ENCODE measurements at places on chromosomes 12 and 14.

DNA sequence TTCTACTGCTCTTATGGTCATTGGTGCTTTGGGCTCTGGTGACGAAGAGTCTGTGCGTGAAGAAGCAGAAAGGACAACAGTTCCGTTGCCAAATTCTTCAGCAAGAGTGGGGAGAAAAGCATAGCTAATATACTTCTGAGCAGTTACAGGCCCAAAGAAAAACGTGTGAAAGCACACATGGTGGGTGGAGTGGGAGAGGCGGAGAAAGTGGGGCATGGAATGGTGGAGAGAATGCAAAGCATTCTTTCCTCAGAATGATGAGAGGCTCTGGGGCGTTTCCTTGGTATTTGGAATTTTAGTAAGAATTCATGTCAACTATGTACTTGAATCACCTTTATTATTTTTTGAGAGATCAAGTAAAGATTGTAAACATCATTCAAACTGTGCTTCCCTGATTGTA, 396.1 kb downstream of the NAV3 start:
- no peak for DNase-seq

- DNase-seq = no peak
Measured at GRCh38 chr12:31220061-31220460, 105.9 kb downstream of the SINHCAF start.

- DNase-seq = no peak
Measured at GRCh38 chr14:103886304-103887169, 39.2 kb upstream of the PPP1R13B start.

DNA sequence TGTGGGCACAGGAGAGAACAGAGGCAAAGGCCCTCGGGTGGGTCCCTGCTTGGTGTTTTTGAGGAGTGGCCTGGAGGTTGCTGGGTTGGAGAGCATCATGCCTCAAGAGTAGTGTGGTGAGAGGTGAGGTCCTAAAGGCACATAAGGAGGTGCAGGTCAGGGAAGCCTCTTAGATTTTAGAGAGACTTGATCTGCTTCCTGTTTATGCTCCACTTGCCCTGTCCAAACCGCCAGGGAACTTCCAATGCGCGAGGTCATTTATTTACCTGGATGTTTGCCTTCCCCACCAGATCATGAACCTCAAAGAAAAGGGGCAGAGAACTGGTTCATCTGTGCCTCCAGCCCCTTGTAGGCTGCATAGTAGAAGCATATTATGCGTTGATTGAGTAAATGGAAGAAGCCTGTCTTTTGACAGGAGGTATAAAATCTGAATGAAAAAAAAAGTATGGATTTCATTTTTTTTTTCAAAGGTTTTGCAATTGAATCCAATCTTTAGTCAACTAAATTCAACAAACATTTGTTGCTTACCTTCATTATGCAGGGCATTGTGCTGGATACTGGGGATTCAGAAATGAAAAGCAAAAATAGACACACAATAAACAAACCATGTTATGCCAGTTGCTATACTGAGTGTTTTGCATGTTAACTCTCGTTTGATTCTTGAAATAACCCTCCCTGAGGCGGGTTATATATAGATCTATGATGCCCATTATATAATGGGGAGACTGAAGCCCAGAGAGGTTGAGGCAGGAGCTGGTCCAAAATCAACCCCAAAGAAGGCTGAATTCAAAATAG, 485.2 kb downstream of the VRK1 start:
- no peak for DNase-seq

GRCh38 chr12:111359231-111359913, 9.5 kb downstream of the PHETA1 start:
- DNase-seq = no peak

DNA sequence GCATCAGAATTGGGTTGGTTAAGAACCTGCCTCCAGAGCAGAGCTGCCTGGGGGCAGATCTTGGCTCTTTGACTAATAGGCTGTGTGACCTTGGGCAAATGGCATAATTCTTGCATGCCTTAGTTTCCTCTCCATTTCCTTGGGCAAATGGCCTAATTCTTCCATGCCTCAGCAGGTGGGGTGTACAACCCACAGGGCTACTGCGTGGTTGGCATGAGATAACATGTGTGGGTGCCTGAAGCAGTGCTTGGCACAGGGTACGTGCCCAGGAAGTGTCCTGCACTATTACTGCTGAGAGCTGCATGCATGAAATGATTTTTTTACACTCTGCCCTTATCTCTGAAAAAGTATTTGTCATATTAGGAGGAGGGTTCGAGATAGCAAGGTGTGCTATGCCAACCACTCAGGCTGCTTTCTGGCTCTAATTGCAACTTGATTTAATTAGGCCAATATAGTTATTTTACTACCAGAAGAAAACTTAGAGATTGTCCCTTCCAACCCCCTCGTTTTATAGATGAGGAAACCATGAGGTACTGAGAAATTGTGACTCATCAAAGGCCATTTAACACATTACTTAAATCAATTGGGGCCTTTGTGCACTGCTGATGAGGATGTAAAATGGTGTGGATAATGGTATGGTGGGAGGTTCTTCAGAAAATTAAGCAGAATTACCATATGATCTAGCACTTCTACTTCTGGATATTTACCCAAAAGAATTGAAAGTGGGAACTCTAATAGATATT, 161.6 kb upstream of the HIF1A start:
- no peak for DNase-seq

GRCh38 chr12:67069451-67070306, 199.5 kb upstream of the CAND1 start:
- DNase-seq = peak; percentile 70

GRCh38 chr14:98931911-98932310, 340.1 kb downstream of the BCL11B start:
- no peak for DNase-seq

GRCh38 chr12:12523229-12523628, 39.4 kb downstream of the DUSP16 start:
- no peak for DNase-seq

DNA sequence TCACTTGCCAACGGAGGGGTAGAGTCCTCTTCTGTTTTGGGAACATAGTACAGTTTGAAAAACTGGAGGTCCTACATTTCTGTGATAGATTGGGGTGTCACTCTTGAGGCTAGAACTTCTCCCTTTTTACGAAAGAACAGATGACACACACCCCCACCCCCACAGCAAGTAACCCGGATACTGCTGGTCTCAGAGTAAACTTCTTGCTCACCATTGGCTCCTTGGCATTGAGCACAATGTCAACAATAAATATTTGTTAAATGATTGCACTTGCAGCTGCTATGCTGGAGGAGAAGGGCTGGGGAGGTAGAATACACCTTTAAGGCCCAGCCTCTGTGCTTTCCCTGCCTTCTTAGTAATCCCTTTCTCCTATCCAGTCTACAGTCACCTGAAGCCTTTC, 149.8 kb downstream of the TGFB3 start:
- DNase-seq = no peak

DNA sequence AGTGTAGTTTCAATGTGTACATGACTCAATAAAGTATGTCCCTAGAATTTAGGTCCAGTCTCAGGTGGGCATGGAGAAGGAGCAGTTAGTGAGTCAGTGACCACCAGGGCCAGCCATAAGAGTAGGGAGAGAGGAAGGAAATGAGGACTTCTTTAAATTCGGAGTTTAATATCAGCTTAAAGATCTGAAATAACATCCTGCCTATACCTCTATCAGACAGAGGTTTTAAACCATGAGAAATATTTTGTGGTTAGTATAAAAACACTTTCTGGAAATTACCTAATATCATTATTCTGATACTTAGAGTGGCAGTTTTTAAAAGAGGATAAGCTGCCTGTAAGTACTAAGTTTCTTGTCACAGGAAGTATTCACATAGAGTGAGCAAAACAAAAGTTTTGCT, 61.7 kb upstream of the ST8SIA1 start:
- DNase-seq = no peak

DNA sequence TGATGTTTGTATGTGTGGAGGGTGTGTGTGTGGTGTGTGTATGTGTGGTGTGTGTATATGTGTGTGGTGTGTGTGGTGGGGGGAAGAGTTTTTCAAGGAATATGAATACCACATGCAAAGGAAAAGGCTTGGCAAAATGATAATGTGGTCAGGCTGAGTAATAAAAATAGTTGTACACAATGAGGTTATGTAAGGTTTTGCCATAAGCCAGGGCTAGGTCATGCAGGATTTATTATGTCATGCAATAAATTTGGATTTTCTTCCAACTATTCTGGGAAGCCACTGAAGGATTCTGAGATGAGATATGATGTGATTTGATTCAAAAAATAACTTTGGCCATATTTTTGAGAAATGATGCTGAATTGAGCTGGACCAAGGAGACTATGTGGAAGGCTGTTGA, 1191.6 kb upstream of the SEL1L start:
- DNase-seq = no peak

- no peak for DNase-seq
Measured at GRCh38 chr12:101745481-101745880, 6.2 kb upstream of the SYCP3 start.

DNA sequence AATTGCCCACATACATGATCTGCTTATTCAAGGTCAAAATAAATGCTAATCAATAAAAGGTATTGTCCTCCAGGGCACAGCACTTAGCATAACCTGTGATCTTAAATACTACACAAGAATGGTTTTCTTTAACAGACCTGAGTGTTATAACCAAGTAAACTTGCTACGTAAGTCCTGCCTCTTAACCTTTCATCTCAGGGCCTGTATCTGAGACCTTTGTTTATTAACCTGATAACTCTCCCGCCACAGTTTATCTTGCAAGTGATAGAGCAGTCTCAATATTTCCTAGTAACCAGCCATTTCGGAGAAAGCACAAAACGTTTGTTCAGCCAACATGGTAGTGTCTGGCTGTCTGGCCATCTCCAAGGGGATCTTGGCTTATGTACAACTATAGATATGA, 88.4 kb downstream of the DUSP6 start:
- DNase-seq = no peak

DNA sequence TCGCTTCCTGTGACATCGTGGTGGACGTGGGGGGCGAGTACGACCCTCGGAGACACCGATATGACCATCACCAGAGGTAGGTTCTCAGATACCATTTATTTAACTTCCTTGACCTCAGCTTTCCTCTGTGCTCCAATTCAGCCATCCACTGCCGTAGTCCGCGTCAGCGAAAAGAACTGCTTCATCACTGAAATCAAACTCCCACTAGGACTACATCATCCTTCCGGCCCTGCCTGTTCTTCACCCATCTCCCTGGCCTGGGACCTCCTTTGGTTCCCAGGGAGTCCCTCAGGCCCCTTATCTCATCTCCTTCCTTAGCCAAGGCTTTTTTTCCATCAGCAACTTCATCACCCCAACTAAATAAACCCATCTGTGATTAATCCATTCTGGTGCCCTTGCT, 692 bp downstream of the MYG1 start:
- DNase-seq = no peak

- no peak for DNase-seq
Measured at GRCh38 chr12:94831081-94831751, 172.3 kb downstream of the NDUFA12 start.

GRCh38 chr12:116595186-116595585, 36.0 kb downstream of the MAP1LC3B2 start:
- no peak for DNase-seq

DNA sequence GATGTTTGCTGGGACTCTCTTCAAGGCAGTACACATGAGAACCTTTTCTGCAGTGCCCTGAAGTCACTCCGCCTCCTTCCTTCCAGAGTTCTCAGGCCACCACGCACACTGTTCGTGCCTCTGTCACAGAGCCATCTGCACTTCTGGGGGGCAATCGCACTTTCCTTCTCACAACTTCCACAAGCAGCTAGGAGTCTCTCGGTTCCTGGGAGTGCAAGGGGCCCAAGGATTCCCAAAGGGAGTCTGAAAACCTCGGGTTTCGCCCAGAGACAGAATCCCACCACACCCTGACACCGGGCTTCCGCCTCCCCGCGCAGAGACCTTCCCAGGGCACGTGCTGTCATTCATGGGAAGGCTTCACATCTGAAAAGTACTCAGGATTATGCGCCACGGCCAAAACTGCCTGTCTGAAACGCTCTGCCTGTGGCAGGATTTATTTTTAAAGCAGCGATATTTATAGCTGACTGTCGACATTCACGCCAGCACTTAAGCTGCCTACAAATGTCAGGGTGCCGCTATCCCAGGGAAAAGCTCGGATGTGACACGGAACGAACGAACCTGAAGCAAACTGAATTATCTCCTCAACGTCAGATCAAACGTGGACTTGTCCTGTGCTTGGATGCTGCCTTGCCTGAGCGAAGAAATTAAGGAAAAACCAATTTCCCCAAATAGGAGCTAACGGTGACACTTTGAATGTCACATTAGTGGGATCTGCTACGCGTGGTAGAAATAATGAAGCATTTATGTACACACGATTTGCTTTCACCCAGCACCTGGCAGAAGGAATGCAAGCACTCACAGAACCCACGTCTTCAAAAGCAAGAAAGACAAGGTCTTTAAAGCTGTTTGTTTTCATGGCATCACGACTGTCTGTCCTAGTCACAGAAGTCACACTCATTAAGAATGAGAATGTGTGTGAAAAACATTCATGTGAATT, 154.0 kb downstream of the PIWIL1 start:
- DNase-seq = no peak

GRCh38 chr12:49982246-49983087, 9.7 kb downstream of the AQP6 start:
- no peak for DNase-seq

GRCh38 chr14:38944691-38945090, 158.3 kb downstream of the SEC23A start:
- DNase-seq = no peak

- DNase-seq = no peak
Measured at GRCh38 chr12:124855275-124855957, 8.2 kb downstream of the SCARB1 start.

GRCh38 chr14:67919259-67920032, 99.9 kb downstream of the RAD51B start:
- DNase-seq = no peak

DNA sequence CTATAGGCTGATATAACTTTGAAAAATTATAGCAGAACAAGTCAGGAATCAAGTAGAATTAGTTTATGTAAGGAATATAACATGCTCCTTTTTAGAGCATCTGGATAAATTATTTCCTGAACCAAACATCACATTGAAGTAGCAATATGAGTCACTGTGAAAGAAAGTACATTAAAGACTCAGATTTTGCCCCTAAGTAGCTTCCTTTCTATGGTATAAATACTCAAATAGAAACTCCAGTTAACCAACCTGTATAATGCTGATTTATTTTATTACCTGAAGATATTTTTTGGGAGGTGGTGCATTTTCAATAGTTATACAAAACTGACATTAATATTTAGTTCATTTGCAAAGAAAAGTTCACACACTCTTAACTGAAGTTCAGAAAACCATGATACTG, 312.1 kb downstream of the ITPR2 start:
- no peak for DNase-seq
